HFFc6 (cell line): ENCODE measurements at places on chromosomes 16 and 17.

DNA sequence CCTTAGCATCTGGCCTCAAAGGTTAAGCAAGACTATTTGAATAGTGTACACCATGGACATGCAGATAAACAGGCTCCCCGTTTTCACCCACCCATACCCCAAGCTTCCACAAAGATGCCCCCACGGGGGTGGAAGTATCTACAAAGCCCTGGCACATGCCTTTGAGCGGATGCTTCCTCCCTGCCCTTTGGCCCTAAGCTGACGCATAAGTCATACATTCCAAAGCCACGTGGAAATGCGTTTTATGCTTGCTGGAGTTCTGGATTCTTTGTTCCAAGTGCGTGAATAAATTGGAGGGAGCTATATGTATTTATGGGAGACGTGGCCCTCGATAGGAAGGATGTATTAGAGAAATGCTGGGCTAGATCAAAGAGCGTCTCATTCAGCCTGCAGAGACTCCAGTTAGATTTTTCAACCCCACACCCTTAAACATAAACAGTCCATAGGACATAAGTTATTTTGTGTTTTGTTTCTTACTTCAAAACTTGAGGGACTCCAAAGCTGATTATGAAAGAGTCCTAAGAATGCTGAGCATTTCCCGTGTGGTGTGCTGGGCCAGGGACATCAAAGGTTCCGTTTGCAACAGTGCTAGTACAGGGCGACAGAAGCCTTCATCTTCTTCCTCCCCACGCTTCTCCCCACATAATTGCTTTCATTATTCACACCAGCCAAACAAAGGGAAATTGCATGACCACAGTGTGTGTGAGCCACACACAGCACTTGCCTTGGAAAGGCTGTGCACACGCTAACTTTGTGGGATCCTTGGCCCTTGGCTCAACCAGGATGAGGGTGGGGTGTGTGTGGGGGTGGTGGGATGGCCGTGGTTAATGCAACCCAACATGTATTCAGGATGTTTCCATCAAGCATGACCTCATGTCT lies 73.6 kb downstream of the WIPI1 start:
- DNase-seq, result peak; percentile 25

- DNase-seq, result peak; percentile 26
Measured at GRCh38 chr17:71327376-71328059, 793.3 kb upstream of the SOX9 start.

- no peak for DNase-seq
Measured at GRCh38 chr17:49441578-49441977, 26.9 kb upstream of the PHB1 start.

- DNase-seq, result no peak
Measured at GRCh38 chr17:8154608-8155155, 2.5 kb upstream of the PER1 start.

- no peak for DNase-seq
Measured at GRCh38 chr17:31721291-31722025, 137.6 kb downstream of the COPRS start.

DNA sequence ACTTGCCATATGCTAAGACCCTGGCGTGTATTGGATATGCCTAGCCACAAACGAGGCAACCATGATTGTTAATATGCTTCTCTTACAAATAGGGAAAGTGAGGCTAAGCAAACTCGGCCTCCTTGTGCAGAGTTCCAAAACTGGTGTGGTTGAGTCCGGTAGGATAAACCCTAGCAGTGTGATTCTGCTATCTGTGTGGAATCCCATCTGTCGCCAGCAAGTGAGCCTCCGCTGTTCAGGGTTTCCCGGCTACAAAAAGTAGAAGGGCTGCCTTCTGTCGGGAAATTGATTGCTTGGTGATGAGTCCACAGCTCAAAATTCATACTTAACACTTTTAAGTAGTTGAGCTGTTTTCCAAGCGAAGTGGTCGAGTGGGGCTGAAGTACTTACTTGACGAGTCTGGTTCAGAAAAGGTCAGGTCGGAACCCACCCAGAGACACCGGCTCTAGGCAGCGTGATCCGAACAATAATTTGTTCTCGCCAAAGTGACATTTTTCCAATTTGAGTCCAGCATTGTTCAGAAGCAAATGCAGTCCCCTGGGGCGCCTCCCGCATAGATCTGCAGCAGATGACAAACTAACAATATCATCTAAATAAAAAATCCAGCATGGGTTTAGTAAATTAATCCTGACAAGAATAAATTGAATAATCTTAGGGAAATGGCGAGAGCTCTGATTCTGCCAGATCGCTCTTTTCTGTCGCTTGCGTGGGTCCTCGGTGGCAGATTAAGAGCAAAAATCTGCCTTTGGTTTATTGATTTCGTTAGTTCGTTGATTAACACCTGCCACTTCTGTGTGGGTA lies 686.7 kb upstream of the RBFOX1 start:
- no peak for DNase-seq

DNA sequence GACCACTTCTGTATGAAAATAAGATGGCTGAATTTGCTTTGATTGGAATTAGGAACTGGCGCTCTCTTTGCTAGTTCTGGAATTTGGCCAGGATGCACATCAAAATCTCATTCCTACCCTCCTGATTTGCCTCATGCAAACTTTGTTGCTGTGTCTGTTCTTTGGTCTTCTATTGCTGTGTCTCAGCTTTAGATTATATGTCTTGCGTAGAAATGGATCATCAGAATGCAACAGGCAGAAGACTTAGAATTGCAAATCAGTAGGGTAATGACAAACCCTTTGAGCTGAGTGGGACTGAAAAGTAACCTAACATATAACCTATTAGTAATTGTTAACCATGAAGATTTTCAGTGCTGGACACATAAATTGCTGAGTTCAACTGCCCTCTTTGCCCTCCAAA lies 30.3 kb downstream of the RAD51C start:
- no peak for DNase-seq

GRCh38 chr17:19453296-19453695 lies 42.3 kb downstream of the RNF112 start:
- no peak for DNase-seq

GRCh38 chr17:6046931-6047330 lies 23.2 kb upstream of the WSCD1 start:
- no peak for DNase-seq

DNA sequence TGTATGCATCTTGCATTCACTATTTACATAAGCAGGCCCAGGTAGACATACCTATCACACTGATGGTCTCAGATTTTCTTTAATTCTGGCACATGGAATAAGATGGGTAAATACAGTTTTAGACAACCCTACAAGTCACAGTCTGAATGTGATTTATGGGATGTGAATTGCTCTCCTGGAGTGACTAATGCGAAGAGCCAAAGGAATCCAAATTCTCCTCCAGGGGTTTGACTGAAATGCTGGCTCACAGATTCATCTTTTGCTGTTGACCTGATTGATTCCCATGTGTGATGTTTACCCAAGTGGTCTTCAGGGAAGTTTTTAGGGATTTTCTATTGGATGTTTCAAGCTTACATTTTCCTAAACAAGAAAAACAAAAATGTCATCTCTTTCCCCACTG lies 277.9 kb upstream of the MON1B start:
- DNase-seq, result no peak

DNA sequence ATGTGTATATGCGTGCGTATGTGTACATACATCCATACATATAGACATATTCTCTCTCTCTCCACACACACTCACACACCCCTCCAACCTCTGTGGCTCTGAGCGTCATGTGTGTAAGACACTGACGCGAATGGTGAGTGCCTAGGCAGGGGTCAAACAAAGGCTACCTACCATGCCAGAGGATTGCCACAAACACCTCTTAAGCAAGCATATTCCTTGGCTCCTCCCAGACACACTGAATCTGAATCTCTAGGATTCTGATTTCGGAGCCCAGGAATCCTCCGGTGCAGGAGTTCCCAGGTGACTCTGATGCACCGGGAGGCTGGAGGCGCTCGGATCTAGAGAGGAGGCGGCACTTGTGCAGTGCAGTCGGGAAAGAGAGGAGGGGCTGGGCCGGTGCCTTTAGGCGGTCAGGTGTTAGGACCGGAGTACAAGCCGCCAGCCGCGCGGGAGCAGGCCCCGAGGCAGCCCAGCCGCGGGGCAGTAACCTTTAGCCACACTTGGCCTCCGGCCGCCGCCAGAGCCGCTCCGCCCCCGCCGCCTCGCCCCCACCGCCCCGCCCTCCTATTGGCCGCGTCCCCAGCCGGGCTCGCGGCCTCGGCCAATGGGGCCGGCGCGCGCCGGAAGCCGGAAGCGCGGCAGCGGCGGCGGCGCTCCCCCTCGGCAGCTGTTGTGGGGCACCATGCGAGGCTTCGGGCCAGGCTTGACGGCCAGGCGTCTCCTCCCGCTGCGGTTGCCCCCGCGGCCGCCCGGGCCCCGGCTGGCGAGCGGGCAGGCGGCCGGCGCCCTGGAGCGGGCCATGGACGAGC lies at the start of gene MLYCD:
Gene MLYCD (plus strand): TSS at position 653 of the 809 bp plus-strand sequence. CDS start 30 bp downstream, at position 683.
- peak; percentile 37 for DNase-seq

- DNase-seq, result no peak
Measured at GRCh38 chr16:89397331-89397861, 93.0 kb downstream of the ANKRD11 start.

DNA sequence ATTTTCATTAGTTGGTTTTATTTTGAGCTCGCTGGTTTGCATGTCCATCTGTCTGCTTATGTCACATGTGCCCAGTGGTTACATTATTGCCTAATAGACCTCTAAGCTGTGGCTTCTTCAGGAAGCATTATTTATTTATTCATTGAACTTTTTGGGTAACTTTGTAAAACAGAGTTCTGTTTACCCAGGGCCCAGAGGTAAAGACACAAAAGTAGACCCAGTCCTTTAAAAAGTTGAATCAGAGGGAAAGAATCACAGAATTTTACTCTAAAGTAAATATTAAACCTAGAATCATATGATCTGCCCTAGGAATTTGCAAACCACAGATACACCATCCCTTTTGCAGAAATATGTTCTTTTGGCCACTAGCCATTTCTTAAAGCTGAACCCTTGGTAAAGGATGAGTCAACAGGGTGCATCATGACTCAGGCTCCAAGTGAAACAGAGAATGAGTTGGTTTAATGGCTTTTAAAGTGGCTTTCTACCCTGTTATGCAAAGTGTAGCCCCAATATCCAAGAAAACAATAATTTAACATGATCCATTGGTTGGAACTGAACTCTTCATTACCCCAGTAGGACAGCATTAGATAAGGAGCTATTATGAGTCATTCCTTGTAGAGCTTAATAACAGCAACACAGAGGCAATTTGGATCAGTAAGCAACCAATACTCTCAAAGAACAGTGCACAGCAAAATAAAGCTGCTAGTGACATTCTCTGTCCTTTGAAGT lies 236.3 kb downstream of the KCNJ2 start:
- peak; percentile 78 for DNase-seq

- no peak for DNase-seq
Measured at GRCh38 chr16:11073407-11073999, 129.1 kb downstream of the CLEC16A start.

GRCh38 chr17:40997361-40997760 lies 2.3 kb downstream of the KRTAP3-2 start:
- no peak for DNase-seq
